ENCODE measurements at places on chromosomes 13 and 19. TPM values are rescaled to one million over a fixed set of nuclear protein-coding genes. Genes with fewer than 3 reads are reported as not detected.
A peak's percentile ranks its signal among the peaks of the same experiment; 100 is the strongest.

Gene PSG1
- not detected for total RNA-seq

Gene ICAM4
- not detected for total RNA-seq

Gene NAPSA
- total RNA-seq: not detected

Gene NFIX
- 8.3 TPM for total RNA-seq

- no peak for DNase-seq
Observed at GRCh38 chr13:95552539-95553441, at the start of gene CLDN10. Gene CLDN10 (plus strand): TSS chr13:95552720. CDS start chr13:95552754, 34 bp downstream.

DNA sequence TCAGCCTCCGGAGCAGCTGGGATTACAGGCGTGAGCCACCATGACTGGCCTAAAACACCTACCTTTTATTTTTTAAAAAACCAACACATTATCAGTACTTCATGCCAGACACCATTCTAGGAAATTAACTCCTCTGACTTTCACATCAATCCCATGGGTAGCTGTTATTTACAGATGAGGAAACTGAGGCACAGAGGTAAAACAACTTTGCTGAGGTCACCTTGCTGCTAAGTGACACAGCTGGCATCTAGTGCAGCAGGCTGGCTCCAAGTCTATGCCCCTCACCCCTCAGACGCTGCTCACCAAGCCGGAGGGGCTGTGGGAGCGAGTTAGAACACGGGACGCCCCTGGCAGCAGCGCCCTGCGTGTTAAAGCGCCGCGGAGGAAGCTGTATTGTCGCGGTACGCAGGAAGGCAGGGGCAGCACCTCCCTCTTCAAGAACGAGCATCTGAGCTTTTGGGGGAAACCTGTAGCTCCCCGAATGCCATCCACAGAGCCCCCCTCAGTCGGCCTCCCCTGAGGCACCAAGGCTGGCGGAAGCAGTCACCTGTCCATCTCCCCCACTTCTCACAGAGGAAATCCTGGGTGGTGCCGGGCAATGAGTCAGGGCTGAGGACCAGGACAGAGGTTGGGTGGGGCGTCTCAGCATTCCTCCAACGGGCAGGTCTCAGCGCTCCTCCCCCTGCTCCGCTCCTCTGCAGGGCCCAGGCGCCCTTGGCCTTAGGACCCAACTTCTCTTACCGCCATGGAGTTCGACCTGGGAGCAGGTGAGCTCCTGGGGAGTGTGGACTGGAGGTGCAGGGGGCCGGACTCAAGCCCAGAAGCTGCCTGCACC, at the start of gene C19orf33:
Gene C19orf33 (plus strand): TSS at position 735 of the 835 bp plus-strand sequence. CDS start 11 bp downstream, at position 746.
- DNase-seq: peak; percentile 53

- peak; percentile 43 for DNase-seq
Observed at GRCh38 chr13:53151336-53152056, 122.9 kb downstream of the OLFM4 start.

GRCh38 chr13:99812625-99813024, 158.9 kb downstream of the ZIC5 start:
- DNase-seq: peak; percentile 81

DNA sequence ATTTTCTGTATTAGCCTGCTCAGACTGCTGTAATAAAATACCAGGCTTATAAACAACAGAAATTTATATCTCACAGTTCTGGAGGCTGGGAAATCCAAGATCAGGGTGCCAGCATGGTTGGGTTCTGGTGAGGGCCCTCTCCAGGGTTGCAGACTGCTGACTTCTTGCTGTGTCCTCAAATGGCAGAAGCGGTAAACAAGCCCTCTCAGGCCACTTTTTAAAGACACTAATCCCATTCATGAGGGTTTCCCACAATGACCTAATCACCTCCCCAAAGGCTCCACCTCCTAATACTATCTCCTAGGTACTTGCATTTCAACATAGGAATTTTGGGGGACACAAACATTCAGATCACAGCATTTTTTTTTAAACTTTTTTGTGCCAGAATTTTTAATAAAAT, 159.3 kb downstream of the PDS5B start:
- DNase-seq: no peak

GRCh38 chr13:37495046-37495445, 103.5 kb downstream of the POSTN start:
- DNase-seq: no peak

GRCh38 chr13:112510002-112510780, 77.8 kb downstream of the TUBGCP3 start:
- peak; percentile 17 for DNase-seq

- no peak for DNase-seq
Observed at GRCh38 chr13:91714855-91715254, 316.4 kb downstream of the GPC5 start.

GRCh38 chr19:6378041-6378440, 2.3 kb upstream of the PSPN start:
- no peak for DNase-seq

GRCh38 chr19:10389863-10390262, 9.5 kb upstream of the TYK2 start:
- DNase-seq: no peak

GRCh38 chr13:44431150-44431549, 57.5 kb downstream of the SERP2 start:
- no peak for DNase-seq

DNA sequence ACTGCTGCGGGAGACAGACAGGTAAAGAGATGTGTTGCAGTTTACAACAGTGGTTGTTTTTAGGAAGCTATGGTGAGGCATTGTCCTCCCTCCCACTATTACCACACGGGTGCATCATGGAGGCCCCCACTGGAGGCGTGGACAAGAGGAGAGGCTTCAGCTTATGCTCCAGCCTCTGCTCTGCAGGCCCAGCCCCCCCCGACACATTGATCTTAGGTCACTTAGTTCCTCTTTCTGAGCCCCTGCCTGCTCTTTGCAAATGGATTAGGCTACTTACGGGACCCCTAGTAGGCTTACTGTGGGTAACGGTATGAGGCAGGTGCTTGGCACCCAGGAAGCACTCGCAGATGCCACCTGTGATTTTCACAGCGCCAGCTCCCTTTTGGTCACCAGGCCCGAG, 123.9 kb downstream of the SLC7A1 start:
- no peak for DNase-seq

- no peak for DNase-seq
Observed at GRCh38 chr19:10109528-10109927, 2.0 kb upstream of the P2RY11 start.

DNA sequence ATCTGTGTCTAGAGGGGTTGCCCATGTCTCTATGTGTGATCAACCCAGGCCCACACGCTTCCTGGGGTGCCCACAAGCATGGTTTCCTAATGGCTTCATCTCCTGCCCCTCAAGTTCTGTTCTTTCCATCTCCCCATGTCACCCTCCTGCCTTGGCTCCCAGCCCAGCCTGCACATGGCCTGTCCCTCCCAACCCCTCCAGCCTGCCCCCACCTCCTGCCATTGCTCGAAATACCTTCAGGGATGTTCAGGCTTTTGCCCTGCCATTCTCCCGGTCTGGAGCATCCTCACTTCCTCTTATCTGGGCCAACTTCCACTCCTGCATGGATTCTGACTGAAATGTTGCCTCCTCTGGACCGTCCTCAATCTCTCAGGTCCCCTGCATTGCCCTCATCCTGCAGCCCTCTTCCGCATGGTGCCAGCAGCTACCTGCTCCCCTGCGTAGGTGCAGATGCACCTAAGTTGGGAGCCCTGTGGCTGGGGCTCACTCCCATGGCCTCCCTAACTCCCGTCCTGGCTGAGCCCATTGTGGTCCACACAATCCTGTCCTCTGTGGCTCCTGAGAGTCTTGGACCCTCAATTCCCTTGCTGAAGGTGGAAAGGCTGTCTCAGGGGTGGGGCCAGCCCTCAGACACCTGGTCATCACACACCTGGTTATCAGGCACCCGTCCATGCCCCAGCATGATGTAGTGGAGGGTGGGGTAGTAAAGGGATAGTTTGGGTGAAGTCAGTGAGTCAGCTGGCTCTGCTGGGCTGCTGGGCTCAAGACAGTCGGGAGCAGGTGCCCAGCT, 152.1 kb downstream of the URI1 start:
- no peak for DNase-seq

DNA sequence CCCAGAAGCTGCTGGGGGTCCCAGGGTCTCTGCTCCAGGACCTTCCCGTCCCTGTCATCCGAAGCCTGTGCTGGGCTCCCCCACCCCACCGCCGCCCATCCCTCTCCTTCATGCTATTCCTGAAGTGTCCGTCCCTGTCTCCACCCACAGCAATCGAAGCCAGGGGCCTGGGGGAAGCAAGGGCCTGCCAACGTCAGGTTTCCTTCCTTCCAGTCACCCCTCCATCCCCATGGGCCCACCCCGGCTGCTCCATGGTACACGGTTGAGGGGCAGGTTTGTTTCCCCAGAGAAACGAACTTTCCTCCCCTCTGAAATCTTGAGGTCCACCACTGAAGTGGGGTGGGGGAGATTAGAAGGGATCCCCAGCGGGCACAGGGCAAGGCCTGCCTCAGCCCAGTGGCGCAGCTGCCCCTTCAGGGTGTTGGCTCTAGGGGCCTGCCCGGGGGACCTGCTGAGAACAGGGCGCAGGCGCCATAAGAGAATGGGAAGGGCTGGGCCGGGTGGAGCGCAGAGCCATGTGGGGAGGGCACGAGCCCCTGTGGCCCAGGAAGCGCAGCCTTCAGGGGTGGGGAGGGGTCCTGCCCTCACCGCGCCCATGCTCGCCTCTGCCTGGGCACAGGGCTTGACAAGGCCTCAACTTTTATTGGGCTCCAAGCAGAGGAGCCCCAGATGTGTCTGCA, 16.1 kb downstream of the CEBPG start:
- no peak for DNase-seq

GRCh38 chr13:37878496-37878895, 8.9 kb upstream of the TRPC4 start:
- no peak for DNase-seq

- DNase-seq: no peak
Observed at GRCh38 chr13:24629320-24629719, 50.9 kb upstream of the ATP12A start.

DNA sequence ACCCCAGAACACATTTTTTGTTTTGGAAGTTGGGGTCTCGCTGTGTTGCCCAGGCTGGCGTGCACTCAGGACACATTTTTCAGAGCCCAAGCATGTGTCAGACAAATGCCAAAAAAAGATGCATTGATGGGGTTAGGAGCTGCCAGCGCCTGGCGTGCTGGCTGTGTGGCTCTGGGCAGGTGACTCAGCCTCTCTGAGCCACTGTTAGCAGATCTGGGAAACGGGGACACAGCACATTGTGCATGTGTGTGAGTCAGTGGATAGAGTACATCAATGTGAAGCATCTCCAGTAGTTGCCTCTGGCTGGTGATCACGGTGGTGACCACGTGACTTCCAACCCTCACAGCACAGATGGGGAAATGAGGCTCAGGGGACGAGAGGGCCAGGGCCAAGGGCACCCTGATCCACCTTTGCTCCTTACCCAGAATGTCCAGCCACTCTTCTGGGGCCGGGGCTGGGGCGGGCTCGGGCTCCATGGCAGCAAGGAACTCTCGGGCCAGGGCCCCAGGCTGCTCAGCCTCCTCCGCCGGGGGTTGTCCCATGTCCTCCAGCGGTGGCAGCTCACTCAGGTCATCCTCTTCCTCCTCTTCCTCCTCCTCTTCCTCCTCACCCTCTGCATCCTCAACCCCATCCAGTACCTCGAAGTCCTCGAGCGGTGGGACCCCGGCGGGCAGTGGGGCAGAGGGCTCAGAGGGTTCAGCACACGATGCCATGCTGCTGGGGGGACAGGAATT, 1.9 kb downstream of the FKBP8 start:
- no peak for DNase-seq

DNA sequence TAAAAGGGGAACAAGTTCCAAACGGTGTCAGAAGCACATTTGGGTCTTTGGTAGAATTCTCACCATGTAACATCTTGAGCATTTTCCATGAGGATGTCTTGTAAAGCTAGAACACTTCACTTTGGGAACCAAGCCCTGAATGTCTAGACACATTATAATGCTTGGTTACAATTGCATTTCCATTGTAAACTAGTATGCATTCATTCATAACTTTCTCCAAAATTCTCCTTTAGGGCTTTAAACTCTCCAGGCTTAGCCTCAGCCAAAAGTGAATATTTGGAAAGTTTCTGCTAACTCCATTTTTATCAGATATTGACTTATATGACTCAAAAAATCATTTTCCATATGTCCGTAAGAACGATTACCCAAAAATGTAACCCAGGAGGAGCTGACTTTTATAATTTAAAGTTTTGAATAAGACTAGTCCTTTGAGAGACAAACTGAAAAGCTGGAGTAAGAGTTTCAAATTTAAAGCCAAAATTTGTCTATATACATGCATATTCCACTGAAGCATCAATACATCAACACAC, 1170.4 kb downstream of the EFNB2 start:
- no peak for DNase-seq

- DNase-seq: no peak
Observed at GRCh38 chr13:27147530-27148170, 24.0 kb downstream of the USP12 start.

Measured in Daoy (cell line).